ENCODE measurements at places on chromosomes 2 and 18. TPM values are rescaled to one million over a fixed set of nuclear protein-coding genes. Genes with fewer than 3 reads are reported as not detected.

Gene RIT2
- total RNA-seq, result not detected

Gene AQP12B
- not detected for total RNA-seq

DNA sequence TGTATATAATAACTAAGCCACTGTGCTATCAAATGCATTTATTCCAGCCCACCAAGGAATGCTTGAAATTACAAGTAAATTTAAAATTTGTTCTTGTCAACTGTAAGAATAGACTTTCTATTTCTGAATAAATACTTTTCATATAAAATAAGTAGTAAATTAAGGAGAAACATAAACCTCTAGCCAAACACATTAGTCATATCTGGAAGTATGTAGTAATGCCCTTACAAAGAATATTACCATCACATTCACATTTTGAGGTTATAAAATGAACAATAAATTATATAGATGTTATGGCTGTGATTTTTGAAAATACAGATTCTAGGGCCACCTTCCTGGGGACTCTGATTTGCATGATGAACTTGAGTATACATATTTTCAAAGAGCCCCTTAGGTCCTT lies 54.7 kb downstream of the SERPINB7 start:
- no peak for DNase-seq

GRCh38 chr2:230657906-230658305 lies 54.7 kb upstream of the CAB39 start:
- no peak for DNase-seq

- no peak for DNase-seq
Measured at GRCh38 chr18:8942021-8942908, 160.2 kb upstream of the NDUFV2 start.

DNA sequence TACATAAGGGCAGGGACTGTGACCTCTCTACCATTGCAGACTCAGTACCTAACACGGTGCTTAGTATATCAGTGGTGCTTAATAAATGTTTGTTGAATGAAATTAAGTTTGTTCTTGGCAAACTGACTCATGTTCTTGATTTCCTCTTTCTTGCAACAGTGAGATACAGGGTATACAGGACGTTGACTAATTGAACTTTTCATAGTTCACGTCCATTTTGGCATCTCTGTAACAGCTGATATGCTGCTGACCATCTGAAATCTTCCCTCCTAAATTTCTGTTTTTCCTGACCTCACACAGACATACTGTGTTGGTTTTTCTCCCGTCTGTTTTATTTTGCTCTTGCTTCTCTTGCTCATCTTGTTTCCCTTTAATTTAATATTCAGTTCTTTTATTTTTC lies 44.2 kb downstream of the LHCGR start:
- no peak for DNase-seq

DNA sequence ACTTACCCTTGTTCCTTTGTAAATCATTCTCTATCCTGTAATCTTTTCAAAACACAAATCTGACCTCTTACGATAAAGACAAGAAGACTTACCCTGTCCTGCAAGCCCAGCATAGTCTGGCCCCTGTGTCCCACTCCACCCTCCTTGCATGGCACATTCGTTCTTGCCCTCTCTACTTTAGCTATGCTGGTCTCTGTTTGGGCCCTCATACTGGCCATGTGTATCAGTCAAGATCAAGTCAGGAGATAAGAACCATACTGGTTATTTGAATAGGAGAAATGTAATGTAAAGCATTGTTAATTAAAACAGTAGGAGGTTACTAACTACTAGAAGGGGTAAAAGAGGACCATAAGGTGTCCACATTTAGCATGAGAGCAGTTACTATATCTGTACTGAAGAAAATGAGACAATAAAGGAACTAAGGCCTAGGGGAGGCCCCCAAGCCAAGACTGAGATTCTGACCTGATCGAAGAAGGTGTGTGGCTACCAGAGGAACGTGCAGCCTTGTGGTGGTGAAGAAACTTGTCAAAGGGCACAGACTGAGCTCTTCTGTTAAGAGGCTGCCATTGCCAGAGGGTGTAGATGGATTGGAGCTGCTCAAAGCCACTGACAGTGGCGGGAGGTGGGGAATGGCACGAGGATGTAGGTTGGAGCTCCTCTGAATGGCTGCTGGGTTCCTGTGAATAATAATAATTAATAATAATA lies 80.8 kb downstream of the KCTD18 start:
- DNase-seq, result no peak
